ENCODE measurements at places on chromosomes 1 and 21.

DNA sequence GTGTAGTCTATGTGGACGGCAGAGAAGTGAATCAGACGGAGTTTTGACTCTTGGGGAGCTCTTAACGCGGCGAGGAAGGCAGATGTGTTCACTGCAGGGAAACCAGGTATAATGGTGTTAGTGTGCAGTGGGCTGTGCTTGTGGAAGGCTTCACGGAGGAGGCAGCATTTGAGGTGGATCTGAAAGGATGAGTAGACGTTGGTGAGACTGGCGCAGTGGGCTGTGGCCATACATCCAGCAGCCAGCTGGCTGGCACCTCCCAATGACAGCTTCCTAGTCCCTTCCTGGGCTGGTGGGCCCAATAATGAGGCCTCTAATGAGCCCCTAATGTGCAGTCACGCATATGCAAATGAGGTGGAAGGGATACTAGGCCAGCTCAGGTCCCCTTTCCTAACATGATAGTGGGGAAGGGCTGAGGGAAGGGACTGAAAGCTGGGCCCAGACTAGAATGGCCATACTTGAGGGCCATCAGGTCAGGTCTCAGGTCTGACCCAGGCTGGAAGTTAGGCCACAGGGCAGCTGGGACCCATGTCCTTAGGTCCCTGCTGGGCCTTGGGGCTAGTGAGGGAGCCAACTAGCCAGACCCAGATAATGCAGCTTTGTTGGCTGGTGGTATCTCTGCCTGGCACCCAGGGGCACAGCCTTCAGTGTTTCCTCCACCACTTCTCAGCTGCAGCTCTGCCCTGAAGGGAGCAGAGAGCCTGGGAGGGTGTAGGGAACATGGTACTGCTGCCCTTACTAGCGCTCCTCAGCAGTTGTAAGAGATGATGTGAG lies 3.8 kb downstream of the MAP7D1 start:
- no peak for DNase-seq

GRCh38 chr1:39842030-39842678 lies 41.1 kb downstream of the TRIT1 start:
- DNase-seq = no peak

DNA sequence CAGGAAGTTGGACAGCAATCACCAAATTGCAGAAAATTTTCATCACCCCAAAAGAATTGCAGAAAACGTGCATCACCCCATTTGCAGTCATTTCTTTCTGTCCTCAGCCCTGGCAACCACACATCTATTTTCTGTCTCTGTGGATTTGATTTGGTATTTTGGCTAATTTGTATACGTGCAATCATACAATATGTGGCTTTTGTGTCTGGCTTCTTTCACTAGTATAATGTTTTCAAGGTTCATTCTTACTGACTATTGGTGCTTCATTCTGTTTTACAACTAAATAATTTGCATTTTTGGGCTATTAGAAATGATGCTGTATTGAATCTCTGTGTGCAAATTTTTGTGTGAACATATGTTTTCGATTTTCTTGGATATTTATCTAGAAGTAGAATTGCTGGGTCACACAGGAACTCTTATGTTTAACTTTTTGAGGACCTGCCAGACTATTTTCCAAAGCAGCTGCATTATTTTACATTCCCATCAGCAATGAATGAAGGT lies 24.8 kb upstream of the PRDM2 start:
- DNase-seq = no peak

- DNase-seq = no peak
Observed at GRCh38 chr1:232528472-232529089, 101.4 kb downstream of the SIPA1L2 start.

GRCh38 chr1:3380469-3380868 lies 74.0 kb upstream of the ARHGEF16 start:
- DNase-seq = no peak

DNA sequence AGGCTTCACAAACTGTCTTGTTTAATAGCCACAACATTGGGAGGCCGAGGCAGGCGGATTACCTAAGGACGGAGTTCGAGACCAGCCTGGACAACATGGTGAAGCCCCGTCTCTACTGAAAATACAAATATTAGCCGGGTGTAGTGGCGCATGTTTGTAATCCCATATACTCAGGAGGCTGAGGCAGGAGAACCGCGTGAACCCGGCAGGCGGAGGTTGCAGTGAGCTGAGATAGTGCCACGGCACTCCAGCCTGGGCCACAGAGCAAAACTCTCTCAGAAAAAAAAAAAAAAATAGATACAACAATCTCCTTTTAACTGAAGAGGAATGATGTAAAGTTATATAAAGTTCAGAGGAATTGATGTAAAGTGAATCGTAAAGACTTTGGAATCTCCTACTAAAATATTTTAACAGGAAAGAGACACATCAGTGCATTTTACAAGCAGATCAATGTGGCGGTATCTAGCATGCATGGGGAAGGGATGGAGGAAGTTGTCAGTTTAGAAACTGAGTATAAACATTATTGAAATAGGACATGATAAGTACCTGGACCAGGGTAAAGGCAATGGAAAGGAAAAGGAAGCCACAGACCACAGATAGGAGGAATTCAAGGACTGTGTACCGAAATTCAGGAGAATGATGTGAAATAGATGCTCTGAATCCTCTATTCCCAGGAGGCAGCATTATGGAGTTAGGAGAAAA lies 41.5 kb downstream of the PTPRC start:
- no peak for DNase-seq

DNA sequence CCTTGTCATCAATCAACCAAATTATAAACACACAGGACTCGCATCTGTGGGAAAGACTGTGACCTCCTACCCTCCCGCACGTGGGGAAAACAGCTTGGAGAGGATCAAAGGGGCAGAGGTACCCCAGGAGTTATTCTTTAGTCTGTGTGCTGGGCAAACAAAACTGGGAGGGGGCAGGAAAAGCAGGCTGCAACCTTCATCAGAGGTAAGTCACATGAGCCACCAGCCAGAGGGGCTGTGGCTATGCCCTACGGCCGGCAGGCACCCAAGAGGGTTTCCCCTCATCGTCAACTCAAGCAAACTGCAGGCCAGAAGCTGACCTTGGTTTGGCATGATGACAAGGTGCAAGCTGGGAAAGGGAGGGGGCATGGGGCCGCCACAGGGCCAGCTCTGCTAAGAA lies 12.5 kb downstream of the SMIM12 start:
- DNase-seq = no peak

DNA sequence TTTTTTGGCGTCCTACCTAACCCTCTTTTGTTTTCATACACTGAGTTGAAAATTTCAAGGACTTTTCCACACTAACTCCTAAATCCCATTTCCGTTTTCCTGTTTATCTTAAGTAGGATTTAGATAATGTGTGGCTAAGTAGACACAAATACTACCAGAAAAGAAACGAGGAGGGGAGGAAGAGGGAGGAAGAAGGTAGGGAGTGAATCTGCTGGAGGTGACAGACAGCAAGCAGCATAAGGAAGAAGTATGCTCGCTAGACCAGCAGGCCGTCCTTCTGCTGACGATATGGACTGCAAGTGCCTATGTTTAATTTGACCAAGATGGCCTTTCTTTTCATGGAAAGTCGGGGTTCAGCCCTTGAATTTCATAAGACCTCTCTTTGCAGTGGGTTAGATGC lies 256.9 kb upstream of the RAB4A start:
- DNase-seq = no peak

- no peak for DNase-seq
Observed at GRCh38 chr1:5831600-5832335, 160.5 kb downstream of the NPHP4 start.

DNA sequence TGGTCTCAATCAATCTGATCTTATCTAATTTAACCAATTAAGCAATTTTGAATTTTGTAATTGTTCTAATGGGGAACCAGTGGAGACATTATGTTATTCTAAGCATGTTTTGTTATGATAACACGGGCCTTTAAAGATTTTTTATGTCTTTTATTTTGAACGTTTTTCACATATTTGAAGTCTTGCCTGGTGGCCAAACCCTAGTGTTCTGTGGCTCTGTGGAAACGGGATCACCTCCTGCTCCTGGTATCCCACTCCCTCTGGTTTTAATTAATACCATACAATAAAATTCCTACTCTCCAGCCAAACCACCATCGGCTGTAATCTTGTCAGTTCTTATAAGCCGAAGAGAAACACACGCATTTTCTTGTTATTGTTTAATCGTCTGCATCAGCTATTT lies 22.9 kb upstream of the LMO4 start:
- DNase-seq = no peak

- DNase-seq = no peak
Observed at GRCh38 chr1:71232166-71232763, 151.4 kb upstream of the ZRANB2 start.

- DNase-seq = no peak
Observed at GRCh38 chr1:916173-917075, 7.3 kb upstream of the SAMD11 start.

GRCh38 chr1:158153746-158154444 lies 26.8 kb upstream of the CD1D start:
- no peak for DNase-seq

- no peak for DNase-seq
Observed at GRCh38 chr1:99171184-99171813, 93.0 kb upstream of the PLPPR4 start.

DNA sequence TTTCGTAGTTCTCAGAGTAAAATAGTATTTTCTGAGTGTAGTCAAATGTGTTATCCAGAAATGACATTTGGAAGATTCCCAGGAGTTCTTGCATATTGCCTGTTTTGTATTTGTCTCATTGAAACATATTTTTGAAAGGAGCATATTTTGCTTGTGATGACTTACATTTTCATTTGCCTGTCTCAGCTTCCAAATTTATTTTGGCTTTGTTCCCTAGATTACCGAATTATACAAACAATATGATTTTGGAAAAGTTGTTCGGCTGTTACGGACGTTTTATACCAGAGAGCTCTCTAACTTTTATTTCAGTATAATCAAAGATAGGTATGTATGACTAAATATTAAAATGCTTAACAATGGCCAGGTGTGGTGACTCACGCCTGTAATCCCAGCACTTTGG lies 46.0 kb downstream of the IARS2 start:
- no peak for DNase-seq

- DNase-seq = no peak
Observed at GRCh38 chr1:221644145-221644448, 97.8 kb downstream of the DUSP10 start.

GRCh38 chr1:89953131-89953626 lies 41.7 kb upstream of the ZNF326 start:
- no peak for DNase-seq

DNA sequence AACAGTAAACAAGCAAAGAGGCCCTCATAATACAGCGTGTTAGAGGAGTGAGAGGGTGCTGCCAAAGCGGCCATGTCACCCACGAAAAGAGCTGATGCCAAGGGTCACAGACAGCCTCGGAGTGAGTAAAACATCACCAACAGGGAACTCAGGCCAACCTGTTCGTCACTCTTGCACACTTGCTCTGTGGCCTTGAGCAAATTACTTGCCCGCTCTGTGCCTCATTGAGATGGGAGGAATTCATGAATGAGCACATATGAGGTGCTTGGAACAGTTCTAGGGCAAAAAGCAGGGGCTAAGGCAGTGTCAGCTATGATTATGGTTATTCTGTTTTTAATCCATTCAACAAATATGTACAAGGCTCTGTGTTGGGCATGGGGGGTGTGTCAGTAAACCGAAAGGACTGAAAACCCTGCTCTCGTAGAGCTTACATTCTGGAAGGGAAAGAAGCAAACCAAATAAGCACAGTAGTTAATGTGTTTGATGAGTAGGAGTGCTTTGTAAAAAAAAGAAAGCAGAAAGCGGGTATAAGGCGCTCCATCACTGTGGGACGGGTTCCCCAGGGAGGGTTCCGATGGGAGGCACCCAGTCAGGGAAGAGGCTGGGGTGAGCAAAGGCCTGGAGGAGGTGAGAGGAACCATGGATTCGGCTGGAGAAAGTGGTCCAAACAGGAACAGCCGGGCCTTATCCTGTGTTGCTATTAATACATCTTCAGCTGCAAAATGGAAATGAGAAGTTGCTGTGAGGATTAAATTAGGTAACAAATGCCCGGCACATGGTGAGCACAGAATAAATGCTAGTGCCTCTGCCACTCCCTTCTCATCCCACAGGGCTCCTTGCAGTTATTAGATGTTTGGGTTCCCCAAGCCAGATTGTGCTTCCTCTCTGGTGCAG lies 39.5 kb upstream of the RD3 start:
- no peak for DNase-seq

DNA sequence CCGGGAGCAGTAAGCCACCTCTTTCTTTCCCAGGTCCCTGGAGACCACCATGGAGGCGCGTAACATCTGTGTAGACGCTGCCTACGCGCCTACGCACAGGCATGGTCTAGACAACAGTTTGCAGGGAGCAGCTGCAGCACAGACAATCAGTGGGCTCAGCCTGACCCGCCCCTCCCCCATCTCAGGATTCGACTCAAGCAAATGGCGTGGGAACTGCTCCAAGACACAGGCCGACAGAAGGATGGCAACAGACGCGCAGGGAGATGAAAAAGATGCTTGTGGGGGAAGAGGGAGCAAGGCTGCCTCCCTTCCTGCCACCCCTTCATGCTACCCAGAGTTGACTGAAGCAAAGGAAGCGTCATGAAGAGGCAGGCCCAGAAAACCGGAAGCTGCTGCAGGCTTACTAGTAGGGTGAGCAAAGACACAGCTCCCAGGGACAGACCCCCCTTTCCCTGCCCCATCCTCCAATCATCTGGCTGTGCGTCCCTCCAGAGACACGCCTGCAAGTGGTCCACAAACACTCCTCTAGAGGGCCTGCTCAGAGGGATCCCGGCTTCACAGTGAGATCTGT lies 19.5 kb downstream of the STK40 start:
- DNase-seq = no peak

GRCh38 chr1:111769517-111770146 lies 13.9 kb downstream of the DDX20 start:
- DNase-seq = no peak

DNA sequence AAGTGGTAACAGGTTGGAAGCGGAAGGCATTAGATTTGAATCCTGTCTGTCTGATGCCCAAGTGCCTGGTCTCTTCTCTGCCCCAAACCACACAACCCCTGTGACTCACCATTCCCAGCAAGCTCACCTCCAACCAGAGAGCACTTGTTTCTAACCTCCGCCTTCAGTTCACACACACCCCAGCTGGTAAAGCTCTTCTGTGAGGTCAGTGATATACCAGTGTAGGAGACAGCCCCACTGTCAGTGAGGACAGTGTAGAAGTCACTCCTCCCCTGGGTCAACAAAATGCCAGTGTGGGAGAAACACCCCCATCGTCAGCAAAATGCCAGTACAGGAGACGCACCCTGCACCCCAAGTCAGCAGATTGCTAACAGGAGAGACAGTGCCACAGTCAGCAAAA lies 2.6 kb downstream of the RIMS3 start:
- DNase-seq = no peak

GRCh38 chr1:35894183-35894582 lies 11.2 kb downstream of the AGO1 start:
- no peak for DNase-seq

DNA sequence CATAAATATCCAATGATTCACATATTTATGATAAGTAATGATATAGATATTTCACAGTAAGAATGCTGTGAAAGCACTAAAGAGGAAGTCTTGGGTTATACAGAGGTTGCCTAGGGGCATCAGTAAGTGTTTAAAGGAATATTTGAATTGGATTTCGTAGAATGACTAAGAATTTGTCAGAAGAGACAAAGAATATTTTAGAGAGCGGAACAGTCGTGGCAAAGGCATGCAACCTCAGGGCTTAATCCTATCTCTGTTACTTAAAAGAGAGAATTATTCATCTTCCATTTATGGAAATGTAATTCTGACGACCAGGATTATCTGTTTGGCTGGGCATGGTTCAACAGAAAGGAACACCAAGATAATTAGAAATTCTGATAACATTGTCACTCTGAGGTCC lies 171.9 kb upstream of the NR5A2 start:
- DNase-seq = no peak

- DNase-seq = no peak
Observed at GRCh38 chr21:28298251-28298672, 694.4 kb downstream of the LTN1 start.
